Activated T-helper 17 cell treated with anti-CD3 and anti-CD28 coated beads, Interleukin-2, amount 50 U/mL, for 72 hours (primary cell): ENCODE measurements at places on chromosomes 7 and 10.

DNA sequence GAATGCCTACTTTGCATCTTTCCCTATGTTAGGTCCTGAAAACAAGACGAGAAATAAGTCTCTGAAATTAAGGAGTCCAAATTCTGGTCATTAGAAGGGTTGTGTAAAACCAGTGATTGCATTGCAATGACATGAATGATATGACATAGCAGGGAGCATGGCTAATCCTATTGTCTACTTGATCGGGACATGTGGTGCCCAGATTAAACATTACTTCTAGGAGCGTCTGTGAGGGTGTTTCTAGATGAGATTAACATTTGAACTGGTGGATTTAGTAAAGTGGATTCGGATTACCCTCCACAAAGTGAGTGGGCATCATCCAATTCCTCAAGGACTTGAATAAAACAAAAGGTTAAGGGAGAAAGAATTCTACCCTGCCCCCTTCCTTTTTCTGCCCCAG lies 434.9 kb upstream of the KLF6 start:
- ATAC-seq = no peak

GRCh38 chr10:11793762-11794479 lies 29.2 kb upstream of the PROSER2 start:
- no peak for ATAC-seq

GRCh38 chr7:13407911-13408310 lies 581.6 kb downstream of the ETV1 start:
- ATAC-seq = no peak

- peak; percentile 30 for ATAC-seq
Observed at GRCh38 chr7:102873470-102874165, 39.2 kb upstream of the LRRC17 start.
